ENCODE measurements at places on chromosomes 12 and 14. TPM values are rescaled to one million over a fixed set of nuclear protein-coding genes. Genes with fewer than 3 reads are reported as not detected.

The CAPZA3 gene
- not detected for total RNA-seq

The SLCO1C1 gene
- total RNA-seq, result not detected

The CIROP gene
- total RNA-seq, result not detected

The VAMP1 gene
- total RNA-seq, result 1.8 TPM

The R3HDM2 gene
- 19.6 TPM for total RNA-seq

The GPX2 gene
- 21.2 TPM for total RNA-seq

The TCL1A gene
- total RNA-seq, result not detected

The NFE2 gene
- not detected for total RNA-seq

The ASPG gene
- total RNA-seq, result not detected

The CCDC184 gene
- total RNA-seq, result 0.05 TPM

The OR6C2 gene
- not detected for total RNA-seq

The C12orf75 gene
- 49.2 TPM for total RNA-seq

The NGB gene
- not detected for total RNA-seq

The RPGRIP1 gene
- total RNA-seq, result not detected

The CLEC2B gene
- total RNA-seq, result 0.23 TPM

The ANKRD33 gene
- total RNA-seq, result not detected

The LRRC43 gene
- total RNA-seq, result not detected

The KRT5 gene
- total RNA-seq, result 11,680 TPM

The HCAR2 gene
- 3.9 TPM for total RNA-seq

The MYF5 gene
- not detected for total RNA-seq

The CLEC12A gene
- not detected for total RNA-seq

The PRH1 gene
- 1.5 TPM for total RNA-seq

The CACNB3 gene
- 14.7 TPM for total RNA-seq
